Effector CD8-positive, alpha-beta T cell (primary cell): ENCODE measurements at places on chromosomes 2 and 18.

DNA sequence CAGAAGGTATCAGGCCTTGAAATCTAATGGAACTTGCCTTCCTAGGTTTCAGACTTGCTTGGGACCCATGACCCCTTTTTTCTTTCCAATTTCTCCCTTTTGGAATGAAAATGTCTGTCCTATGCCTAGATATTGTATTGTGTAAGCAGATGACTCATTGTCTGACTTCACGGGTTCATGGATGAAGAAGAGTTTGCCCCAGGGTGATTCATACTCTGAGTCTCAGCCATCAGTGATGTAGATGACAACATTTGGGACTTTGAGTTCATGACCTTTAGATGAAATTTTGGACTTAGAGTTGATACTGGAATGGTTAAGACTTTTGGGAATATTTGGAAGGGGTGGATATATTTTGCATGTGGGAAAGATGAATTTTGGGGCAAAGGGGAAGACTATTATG, 11.2 kb upstream of the SCYGR5 start:
- no peak for DNase-seq

GRCh38 chr18:70973626-70974025, 684.8 kb downstream of the SOCS6 start:
- no peak for DNase-seq

DNA sequence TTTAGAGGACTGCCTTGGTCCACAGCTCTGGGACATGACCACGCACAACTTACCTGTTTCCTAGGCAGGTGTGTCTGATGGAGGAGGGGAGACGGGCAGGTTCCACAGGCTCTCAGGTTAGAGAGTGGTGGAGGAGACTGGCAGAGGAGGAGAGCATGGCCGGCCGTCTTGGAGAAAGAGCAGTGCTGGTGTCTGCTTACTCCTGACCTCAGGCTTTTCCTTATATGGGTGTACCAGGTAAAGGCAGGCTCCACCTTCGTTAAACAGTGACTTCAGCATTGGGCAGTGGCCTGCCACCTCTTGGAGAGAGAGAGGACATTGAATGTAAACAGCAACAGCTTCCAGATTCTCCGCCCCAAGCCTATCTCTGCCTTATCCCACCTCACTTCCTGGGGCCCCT, at the start of gene CAPN13:
Gene CAPN13 (minus strand): TSS at position 198 of the 400 bp plus-strand sequence. CDS start 20,121 bp downstream, outside the sequence.
- DNase-seq = no peak

DNA sequence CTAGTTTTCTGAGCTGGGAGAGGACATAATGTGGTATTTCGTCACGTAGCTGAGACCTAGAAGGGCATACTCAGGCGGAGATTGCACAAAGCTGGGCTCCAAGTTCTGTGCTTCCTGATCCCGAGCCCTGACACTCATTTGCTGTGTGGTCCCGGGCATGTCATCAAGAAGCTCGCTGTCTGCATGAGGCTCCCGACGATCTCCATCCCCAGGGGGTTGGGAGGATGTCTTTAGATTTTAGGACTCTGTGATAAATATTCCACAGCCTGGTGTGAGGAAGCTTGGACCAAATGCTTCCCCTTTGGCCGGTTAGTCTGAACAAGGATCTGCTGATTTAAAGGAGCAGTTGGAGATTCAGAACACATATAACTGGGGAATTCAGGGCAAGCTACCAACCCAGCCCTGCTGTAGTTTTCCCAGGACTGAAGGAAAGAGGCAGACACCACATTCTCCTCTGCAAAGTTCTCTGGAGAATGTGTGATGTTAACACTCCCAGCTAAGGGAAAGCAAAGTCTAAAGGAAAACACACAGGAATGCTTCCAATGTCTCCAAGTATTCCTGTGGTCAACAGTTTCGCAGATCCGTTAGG, 2.3 kb downstream of the KCNE4 start:
- no peak for DNase-seq

DNA sequence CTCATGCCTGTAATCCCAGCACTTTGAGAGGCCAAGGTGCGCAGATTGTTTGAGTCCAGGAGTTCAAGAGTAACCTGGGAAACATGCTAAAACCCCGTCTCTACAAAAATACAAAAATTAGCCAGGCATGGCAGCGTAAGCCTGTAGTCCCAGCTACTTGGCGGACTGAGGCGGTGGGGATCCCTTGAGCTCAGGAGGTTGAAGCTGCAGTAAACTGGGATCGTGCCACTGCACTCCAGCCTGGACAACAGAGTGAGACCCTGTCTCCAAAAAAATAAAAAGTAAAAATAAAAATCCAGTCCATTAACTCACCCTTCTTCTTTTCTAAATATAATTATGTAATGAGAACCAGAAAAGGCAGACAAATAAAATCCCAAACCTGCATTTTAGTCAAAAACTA, 8.2 kb downstream of the BAZ2B start:
- DNase-seq = no peak

DNA sequence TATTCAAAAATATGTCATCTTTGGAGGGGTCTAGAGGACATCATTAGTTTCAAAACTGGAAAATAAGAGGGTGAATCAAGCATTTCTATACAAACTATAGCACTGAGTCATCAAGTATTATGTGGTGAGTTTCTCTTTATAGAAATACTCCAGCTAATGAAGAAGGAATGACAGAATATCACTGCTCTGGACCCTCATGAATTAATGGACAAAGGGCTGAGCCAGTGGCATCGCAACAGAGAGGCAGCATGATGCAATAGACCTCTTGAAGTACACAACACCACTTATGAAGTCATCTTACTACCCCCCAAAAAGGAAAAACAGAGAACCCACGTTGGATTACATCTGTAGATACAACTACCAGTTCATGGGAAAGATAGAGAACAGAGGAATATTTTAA, 27.4 kb upstream of the EIF2AK3 start:
- DNase-seq = no peak
